WTC11 (cell line): ENCODE measurements at places on chromosomes 16 and 17.

GRCh38 chr17:80205811-80206210 lies 14.3 kb downstream of the SGSH start:
- DNase-seq: no peak

DNA sequence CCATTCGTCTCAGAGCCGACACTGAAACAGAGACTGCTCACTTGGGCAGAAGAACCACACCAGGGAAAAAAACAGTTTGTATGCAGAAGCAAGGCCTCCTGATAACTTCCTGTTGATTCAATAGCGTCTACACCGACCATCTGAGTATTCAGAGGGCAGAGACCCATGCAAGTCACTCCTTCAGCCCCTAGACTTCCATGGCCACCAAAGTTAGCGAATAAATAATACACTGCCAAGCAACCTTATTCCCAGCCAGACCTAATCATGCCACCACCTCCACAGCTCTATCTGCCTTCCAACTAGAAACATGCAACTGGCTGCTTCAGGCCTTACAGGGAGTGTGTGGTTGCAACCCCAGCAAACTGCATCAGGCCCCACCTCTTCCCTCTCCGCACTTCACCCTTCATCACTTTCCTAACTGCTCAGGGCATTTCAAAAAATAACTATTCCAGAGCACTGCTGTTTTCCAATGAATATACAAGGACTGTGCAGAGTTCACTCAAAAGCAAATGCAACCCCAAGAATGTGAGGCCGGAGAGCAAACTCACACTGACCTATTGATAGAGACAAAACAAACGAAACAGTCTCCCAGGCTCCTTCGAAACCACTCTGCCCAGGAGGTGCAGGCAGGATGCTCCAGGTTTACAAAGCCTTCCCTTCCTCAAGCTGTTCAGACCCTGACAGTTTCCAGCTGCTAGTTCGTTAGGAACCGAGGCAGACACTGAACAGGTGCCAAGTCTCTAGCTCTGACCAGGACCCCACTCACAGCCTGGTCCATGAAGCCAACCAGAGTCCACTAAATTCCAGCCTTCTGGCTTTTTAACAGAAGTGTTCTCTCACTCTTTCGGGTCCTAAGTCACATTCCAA lies 3.6 kb downstream of the USP7 start:
- DNase-seq: no peak

DNA sequence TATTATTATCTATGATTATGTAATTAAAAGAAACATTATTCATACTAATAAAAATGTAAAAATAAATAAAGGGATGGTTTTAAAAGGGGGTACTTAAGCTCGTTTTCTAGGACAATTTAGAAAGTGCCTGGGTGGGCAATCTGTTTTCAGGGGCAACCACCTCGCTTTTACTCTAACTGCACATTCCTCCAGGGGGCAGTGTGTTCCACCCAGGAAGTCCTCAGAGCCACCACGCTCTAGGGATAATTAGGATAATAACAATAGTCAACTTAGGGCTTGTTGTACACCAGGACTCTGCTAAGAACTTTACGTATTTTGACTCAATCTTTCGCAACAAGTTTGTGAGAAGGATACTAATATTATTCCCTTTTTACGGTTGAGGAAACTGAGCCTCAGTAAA lies 396.7 kb upstream of the MAF start:
- DNase-seq: peak; percentile 37

- DNase-seq: no peak
These were observed 691 bp downstream of the USB1 start for GRCh38 chr16:58001781-58002415.

DNA sequence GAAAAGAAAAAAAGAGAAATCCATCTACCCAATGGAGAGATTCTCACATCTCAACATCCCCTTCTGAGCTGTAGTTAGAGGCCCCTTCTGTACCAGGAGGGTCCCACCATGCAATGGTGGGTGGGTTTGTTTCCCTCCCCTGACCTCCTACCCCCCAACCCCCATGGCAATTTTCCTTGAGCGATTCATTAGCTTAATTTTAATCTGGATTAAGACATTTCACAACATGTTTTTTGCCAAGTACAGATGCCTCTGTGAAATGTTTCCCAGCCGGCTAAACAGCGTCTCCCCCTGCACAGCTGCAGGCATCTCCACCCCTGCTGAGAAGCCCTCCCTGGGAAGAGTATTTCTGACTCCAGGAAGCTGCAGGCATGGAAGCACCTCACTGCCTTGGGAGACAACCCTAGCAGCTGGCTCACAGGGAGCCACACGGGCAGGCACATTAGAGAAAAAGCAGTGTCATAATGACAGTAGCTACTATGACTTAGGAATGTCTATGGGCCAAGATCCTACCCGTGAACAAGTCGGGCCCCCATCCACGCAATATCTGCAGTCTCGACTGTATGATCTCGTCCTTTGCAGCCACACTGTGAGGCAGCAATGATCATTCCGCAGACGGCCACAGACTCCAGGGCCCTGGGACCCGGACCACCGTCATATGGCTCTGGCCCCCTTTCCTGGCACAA lies 117.3 kb downstream of the ADCY9 start:
- DNase-seq: no peak

DNA sequence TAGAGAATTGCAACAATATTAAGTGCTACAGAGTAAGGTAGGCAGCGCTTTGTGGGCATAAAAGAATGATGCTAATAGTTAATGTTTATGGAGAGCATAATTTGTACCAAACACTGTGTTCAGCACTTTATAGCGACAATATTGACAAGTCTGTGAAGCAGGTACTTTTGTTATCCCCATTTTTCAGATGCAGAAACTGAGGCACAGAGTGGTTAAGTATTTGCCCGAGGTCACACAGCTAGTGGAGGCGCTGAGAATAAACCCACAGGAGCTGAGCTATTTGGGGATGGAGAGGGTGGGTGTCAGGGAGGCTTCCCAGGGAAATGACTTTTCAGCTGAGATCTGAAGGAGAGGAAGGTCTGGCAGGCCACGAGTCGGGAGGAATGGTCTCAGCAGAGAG lies 39.4 kb downstream of the TMEM186 start:
- DNase-seq: no peak

GRCh38 chr16:68374961-68375660 lies 64.3 kb downstream of the PRMT7 start:
- DNase-seq: no peak

GRCh38 chr17:48392857-48393256 lies 37.2 kb downstream of the SKAP1 start:
- no peak for DNase-seq

- DNase-seq: no peak
These were observed 19.9 kb downstream of the PGS1 start for GRCh38 chr17:78398390-78398789.

- no peak for DNase-seq
These were observed 97.1 kb upstream of the RPRML start for GRCh38 chr17:47076171-47076570.

GRCh38 chr16:2005646-2006045 lies 4.0 kb downstream of the ZNF598 start:
- peak; percentile 59 for DNase-seq

DNA sequence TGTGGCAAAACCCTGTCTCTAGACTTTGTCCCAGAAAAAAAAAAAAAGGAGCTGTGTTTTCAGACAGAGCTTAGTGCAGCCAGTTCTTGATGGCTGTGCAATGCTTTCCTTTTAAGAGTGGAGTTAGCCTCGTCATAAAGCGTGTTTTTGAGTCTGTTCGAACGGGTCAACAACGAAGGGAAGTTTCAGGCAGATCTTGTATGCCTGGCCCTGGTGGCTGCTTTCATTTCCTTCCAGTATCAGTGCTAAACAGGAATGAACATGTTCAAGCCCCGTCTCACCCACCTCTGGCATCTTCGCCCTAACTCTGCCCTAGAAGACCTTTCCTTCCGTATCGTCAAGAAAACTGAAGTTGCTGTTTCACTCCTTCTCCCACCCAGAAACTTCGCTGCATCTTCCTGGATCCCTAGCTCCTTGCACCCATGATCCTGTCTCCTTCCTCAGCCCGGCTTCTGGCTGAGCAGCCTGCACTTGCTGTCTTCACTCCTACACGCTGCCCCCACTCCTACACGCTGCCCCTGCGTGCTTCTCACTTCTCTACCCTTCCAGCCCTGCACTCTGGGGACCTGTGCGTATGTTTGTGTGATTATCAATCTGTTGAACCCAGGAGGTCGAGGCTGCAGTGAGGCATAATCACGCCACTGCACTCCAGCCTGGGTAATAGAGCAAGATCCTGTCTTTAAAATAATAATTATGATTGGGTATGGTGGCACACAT lies 55.3 kb downstream of the USP10 start:
- no peak for DNase-seq

DNA sequence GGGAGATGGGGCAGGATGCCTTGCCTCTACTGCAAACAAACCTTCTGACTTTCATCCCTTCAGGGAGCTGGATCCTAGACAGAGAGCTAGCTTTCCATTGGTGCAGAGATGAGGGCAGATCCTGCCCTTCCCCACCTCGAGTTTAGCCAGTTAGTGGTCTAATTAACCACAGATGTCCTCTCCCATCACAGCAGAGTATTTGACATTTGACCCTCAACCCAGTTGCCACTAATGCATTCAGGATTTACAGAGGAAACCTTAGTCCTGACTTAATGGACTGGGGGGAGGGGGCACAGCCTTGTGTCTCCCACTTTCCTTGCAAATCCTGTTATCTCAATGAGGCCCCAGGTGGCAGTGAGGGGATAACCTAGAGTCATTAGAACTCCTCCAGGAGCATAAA lies 10.2 kb downstream of the PIP4K2B start:
- no peak for DNase-seq

DNA sequence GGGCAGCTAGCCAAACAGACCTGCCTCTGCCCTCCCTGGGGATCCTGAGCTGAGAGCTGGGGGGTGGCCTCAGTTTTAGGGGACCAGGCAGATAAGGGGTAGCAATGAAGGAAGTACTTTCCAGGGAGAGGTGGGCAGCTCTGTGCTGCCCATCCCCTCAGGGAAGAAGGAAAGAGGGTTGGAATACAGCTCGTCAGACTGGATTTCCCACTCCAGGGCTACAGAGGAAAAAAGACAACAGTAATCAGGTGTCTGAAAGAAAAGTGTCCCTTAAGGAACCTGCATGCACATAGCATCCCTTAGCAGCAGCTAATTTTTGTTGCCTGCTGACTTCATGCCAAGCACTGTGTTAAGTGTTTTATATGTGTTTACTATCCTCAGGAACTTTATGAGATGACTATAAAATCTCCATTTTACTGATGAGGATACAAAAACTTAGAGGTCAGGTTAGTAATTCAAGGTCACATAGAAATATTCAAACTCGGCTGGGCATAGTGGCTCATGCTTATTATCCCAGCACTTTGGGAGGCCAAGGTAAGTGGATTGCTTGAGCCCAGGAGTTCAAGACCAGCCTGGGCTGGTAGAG lies 3.2 kb upstream of the MRPL58 start:
- no peak for DNase-seq

DNA sequence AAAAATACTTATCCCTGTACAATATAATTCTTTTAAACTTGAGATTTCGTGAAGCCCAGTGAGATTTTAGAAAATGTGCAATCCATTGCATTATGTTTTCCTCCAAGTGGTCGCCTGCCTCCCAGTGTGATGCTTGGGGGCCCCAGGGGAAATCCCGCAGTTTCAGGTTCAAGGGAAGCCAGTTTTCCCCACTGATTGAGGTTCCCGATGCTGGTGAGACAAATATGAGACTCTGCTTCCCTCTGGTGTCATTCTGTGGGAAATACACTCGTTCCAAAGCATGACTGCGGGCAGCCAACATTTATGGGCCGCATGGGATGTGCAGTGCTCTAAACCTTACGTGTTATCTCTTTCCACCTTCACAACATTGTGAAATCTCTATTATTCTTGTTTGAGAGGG lies 200.8 kb downstream of the PRKCB start:
- peak; percentile 59 for DNase-seq

GRCh38 chr17:15440347-15440746 lies 27.1 kb downstream of the CDRT4 start:
- DNase-seq: no peak

DNA sequence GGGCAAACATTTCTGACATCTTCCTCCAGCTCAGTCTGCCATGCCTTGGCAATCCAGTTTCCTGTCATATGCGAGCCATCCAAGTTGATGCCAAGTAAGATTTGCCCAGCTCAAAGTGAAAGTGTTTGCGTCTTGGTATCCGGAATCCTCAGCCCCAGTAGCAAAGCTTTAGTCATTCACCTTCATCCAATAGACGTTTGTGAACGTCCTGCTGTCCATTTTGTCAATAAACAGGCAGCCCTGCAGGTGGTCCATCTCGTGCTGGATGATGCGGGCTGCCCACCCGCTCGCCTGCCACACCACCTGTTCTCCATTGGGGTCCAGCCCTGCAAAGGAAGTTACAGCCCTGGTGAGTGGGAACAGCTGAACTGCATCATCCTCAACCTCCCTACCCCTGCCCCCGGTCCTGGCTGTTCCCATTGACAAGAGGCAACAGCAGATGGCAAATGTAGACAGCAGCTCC lies 1.5 kb downstream of the PDF start:
- no peak for DNase-seq

DNA sequence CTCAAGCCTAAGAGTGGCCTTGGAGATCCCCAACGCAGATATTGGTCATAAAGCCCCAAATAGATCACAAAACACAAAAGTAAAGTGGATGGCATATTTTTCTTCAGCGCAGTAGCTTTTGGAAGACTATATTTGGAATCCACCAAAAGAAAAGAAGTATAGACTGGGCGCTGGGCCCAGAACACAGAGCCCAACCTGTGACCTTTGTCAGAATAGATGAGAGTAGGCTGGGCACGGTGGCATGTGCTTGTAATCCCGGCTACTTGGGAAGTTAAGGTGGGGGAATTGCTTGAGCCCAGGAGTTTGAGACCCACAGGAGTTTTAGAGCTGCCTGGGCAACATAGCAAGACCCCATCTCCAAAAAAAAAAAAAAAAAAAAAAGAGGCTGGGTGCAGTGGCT lies 14.6 kb downstream of the SCIMP start:
- no peak for DNase-seq

GRCh38 chr16:50957056-50957455 lies 194.0 kb downstream of the SALL1 start:
- DNase-seq: no peak

- no peak for DNase-seq
These were observed 94.8 kb downstream of the RMI2 start for GRCh38 chr16:11439790-11440656.

DNA sequence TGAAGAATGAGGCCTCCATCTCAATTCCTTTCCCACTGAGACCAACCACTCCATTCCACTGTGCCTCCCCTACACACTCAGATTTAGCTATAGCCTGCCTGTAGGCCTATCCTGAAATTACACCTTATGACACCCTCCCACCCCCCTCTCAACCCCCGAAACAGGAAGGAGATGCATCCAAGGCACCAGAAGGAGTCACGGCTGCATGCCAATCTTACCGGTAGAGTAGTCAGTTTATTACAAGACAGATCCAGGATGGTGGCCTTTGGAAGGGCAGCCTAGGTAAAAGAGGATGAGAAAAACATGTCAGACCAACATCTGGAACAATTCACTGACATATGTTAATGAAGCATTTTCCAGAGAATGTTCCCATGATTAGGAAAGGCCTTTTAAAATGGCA lies 2.6 kb downstream of the LRRC59 start:
- no peak for DNase-seq

DNA sequence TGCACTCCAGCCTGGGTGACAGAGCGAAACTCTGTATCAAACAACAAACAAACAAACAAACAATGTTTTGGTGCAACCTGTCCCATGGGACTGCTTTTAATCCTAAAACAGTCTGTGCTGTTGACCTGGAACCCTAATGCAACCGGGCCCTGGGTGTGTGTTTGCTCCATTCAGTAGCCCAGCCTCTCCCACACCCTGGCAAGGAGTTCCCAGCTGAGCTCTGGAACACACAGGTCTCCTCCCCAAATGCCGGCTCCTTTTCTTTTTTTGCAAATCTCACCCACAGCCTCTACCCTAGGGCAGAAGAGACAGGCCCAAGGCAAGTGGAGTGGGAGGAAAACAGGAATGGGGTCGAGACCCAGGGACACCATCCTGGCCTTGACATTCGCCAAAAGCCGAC lies 29.8 kb upstream of the RASD1 start:
- DNase-seq: no peak

GRCh38 chr16:67254801-67255552 lies 6.2 kb downstream of the SLC9A5 start:
- DNase-seq: no peak
